CMK (cell line): ENCODE measurements at places on chromosomes 5 and 9.

DNA sequence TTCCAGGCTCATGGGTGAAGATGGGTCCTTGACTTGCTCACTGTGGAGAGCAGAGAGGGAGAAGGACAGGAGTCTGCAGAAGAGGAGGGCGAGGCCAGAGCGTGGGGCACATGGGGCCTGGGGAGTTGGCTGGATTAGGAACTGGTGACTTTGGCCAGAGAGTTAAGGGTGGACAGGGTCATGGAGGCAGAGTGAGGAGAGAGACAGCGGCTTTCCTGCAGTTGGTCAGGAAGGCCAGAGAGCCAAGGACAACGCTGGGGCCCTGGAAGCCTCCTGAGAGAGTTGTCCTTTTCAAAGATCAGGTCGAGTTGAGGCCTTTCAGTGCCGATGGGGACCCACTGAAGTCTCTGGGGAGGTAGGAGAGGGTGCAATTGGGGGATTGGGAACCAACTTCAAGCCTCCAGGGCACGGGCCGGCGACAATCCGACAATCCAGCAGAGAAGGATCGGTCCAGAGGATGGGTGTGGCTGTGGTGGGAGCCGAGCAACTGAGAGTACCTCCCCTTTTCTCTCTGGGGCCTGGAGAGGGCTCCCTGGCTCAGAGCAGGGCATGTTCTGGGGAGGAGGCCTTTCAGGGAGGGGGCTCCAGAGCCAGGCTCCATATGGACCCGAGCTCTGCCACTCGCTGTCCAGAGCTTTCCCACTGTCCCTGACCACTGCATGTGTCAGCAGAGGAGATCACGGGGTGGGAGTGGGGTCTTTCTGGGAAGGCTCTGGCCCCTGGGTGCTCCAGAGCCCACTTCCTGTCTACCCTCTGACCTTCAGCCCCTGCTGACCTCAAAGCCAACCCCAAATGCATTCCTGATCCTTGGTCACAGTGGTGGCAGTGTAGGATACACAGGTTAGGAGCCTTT lies 7.5 kb upstream of the PHYHD1 start:
- no peak for DNase-seq

- DNase-seq = no peak
These were observed 73.1 kb downstream of the COMMD10 start for GRCh38 chr5:116157902-116158301.

- no peak for DNase-seq
These were observed 129.6 kb upstream of the HMHB1 start for GRCh38 chr5:143682246-143682905.

DNA sequence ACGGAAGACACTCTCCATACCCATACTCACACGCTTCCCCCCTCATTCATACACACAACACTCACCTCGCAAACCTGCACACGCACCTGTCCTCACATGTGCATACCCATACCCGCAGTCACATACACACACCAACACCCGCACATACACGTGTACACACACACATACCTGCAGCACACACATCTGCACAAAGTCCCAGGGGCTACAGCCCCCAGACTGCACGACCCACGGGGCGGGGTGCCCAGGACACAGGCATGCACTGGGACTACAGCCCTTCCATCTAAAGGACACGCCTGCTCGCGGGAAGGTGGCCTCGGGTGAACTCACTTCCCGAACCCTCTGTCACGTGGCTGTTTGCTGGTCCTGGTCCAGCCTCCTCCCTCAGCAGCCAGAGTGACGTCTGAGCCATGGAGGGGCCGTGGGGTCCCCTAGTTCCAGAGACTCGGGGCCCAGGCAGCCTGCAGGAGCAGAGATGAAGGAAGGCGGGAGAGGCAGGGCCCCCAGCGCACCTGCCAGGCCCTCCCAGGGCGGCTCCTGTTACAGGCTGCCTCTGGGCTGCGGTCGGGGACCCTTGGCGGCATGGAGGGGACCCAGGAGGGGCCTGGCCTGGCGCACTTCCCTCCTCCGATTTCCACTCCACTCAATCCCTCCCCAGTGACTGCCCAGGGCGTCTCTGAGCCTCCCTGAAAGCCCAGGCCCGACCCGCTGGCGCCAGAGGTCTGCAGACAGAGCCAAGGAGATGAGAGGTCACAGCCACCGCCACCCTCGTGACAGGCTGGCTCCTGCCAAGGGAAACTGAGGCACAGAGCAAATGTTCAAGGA lies 8.1 kb downstream of the SLC12A7 start:
- no peak for DNase-seq

GRCh38 chr9:5578018-5578697 lies 50.7 kb upstream of the RIC1 start:
- DNase-seq = no peak

DNA sequence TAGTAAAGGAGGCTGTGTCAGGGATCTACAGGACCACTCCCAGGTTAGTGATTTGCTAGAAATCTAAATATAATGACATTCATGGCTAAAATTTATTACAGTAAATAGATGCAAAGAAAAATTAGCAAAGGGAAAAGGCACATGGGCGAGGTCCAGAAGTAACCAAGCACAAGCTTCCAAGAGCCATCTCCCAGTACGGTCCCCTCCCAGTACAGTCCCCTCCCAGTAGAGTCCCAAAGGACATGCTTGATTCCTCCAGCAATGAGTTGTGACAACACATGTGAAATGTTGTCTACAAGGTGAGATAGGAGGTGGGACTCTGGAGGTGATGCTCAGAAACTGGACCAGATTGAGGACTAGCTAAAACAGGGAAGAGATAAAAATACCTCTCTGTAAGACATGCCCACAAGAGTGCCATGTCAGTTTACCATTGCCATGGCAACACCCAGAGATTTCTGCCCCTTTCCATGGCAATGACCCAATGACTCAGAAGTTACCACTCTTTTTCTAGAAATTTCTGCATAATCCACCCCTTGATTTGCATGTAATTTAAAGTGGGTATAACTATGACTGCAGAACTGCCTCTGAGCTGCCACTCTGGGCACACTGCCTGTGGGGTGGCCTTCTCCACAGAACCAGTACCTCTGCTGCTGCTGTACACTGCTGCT lies 27.9 kb upstream of the CEMIP2 start:
- no peak for DNase-seq

- DNase-seq = no peak
These were observed 99.5 kb downstream of the TLE1 start for GRCh38 chr9:81589819-81590218.

DNA sequence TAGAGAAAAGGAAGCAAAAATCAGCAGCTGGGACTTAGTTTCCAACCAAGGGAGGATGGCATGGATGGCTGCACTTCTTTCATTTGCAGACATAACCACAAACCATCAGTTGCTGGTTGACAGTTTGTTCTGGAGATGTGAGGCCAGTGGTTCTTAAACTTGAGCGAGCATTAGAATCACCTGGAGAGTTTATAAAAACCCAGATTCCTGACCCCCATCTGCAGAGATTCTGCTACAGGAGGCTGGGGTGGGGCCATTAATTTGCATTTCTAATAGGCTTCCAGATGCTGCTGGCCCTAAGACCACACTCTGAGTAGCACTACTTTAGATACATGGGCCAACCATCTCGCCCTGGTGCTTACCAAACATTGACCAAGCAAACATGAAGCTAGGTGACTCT lies 60.8 kb downstream of the MARCHF3 start:
- DNase-seq = no peak

- DNase-seq = no peak
These were observed 119.3 kb downstream of the GALNT10 start for GRCh38 chr5:154309805-154310204.

- DNase-seq = no peak
These were observed 39.7 kb downstream of the NFX1 start for GRCh38 chr9:33329979-33330378.

DNA sequence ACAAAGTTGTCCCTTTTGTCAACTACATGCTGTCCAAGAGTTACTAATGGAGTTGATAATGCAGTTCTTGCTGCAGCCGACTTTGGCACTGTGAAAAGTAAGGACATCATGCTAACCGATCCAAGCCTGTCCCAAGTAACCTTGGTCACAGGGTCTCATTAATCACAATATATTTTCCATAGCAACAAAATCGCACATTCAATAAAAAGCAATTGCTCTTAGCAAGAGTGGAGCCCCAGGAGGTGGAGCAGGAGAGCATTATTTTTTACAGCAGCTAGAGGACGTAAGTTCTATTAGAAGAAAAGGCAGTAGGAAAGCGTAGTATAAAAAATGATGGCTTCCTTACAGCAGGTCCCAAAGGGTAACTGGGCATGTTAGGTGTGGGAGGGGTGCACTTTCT lies 570.3 kb downstream of the EBF1 start:
- DNase-seq = no peak

DNA sequence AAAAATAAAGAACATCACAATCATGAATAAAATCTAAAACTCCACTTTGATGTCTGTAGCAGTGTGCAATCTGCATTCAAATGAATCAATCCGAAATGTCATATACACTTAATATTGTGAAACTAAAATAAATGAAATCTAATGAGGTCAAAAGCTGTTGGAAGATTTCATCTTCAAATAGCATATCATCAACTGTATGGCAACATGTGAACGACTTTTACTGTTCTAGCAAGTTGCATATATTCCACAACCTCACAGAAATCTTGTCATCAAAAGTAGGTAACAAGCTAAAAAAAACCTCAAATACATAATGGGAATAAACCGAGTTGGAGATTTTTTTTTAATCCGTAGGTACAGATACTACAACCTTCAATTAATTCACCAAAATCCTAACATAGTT lies 1.2 kb downstream of the PTBP3 start:
- no peak for DNase-seq

DNA sequence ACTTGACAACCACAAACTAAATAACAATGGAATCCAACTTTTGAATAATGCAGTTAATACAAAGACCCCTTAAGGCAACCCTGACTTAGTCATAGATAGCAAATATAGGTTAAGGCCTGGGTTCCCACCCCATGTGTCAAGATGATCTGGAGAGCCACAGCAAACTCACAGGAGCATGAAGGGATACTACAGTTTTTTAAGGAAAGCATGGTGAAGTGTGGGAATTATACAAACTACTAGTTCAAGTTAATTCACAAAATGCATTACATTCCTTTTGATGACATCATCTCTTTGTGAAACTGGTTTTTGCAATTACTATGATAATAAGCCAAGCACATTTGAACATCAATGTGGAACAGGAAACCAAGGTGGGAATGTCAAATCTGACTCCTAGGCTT lies 50.6 kb downstream of the LHFPL2 start:
- no peak for DNase-seq

DNA sequence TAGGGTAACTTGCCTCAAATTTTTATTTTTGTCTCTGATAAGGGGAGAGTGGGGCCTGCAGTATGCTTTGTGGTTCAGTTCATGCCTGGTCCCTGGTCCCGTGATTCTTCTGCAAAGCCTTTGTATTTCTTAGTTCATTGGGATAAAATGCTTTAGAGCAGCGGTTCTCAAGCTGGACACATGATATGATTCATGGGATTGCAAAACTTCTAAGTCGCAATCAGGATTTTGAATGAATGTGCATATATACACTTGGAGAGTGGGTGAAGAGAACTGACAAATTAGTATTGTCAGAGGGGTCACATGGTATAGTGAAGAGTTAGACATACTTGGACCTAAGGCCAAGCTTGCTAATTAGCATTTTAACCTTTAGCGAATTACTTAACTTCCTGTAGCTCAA lies 265.4 kb upstream of the KLF9 start:
- no peak for DNase-seq

GRCh38 chr9:114272739-114273431 lies 50.0 kb upstream of the ORM1 start:
- DNase-seq = no peak

- DNase-seq = no peak
These were observed 94.2 kb downstream of the PCSK1 start for GRCh38 chr5:96338624-96339415.

GRCh38 chr9:134851020-134851419 lies 29.6 kb upstream of the FCN2 start:
- no peak for DNase-seq

GRCh38 chr5:160432787-160433186 lies 11.1 kb downstream of the PTTG1 start:
- no peak for DNase-seq

- DNase-seq = no peak
These were observed 1.3 kb downstream of the SLC35D2 start for GRCh38 chr9:96382175-96382574.
